Spleen (tissue), 13 donors: ENCODE measurements at places on chromosomes 7 and 10. TPM values are rescaled to one million over a fixed set of nuclear protein-coding genes. Genes with fewer than 3 reads are reported as not detected.

PPIF gene
- polyA plus RNA-seq = 66.9 TPM

SP8 gene
- polyA plus RNA-seq = not detected

TMEM236 gene
- 0.22 TPM for polyA plus RNA-seq

PLAC9 gene
- polyA plus RNA-seq = 6.7 TPM

ALOX5 gene
- polyA plus RNA-seq = 184 TPM

ZNF248 gene
- 5.9 TPM for polyA plus RNA-seq

EEPD1 gene
- 7.7 TPM for polyA plus RNA-seq

NPTX2 gene
- polyA plus RNA-seq = 6.0 TPM

PDAP1 gene
- 108 TPM for polyA plus RNA-seq

SMKR1 gene
- polyA plus RNA-seq = 1.4 TPM

NOC3L gene
- 11.0 TPM for polyA plus RNA-seq

NODAL gene
- not detected for polyA plus RNA-seq

CPVL gene
- 18.7 TPM for polyA plus RNA-seq

NUPR2 gene
- not detected for polyA plus RNA-seq

WDR86 gene
- 8.6 TPM for polyA plus RNA-seq

ZPBP gene
- polyA plus RNA-seq = not detected

TET1 gene
- 0.16 TPM for polyA plus RNA-seq

FGFR2 gene
- polyA plus RNA-seq = 0.99 TPM

ATG9B gene
- polyA plus RNA-seq = 1.9 TPM

PRLHR gene
- not detected for polyA plus RNA-seq

CREB5 gene
- 0.88 TPM for polyA plus RNA-seq

MSMB gene
- polyA plus RNA-seq = not detected

ANKRD61 gene
- polyA plus RNA-seq = 0.13 TPM

FFAR4 gene
- polyA plus RNA-seq = 0.02 TPM

TIMM23B gene
- polyA plus RNA-seq = 3.8 TPM

TRIM74 gene
- 0.74 TPM for polyA plus RNA-seq

PAOX gene
- polyA plus RNA-seq = 15.4 TPM

UBE2D1 gene
- 16.1 TPM for polyA plus RNA-seq

EGR2 gene
- polyA plus RNA-seq = 3.1 TPM

C10orf62 gene
- polyA plus RNA-seq = not detected

TACC2 gene
- polyA plus RNA-seq = 3.4 TPM

NDUFB8 gene
- 256 TPM for polyA plus RNA-seq

LRRC4 gene
- polyA plus RNA-seq = 1.4 TPM

COBL gene
- polyA plus RNA-seq = 0.80 TPM

PNPLA8 gene
- 13.2 TPM for polyA plus RNA-seq

EN2 gene
- polyA plus RNA-seq = 0.03 TPM

PRPF18 gene
- polyA plus RNA-seq = 7.1 TPM

BMPER gene
- polyA plus RNA-seq = 0.22 TPM

AKR1C8 gene
- polyA plus RNA-seq = not detected

ZMIZ2 gene
- polyA plus RNA-seq = 64.5 TPM

HOXA5 gene
- 2.3 TPM for polyA plus RNA-seq

ZNF117 gene
- 5.3 TPM for polyA plus RNA-seq
